ENCODE measurements at places on chromosomes 4 and X.

- no peak for DNase-seq
These were observed 1.1 kb downstream of the NAA10 start for GRCh38 chrX:153933748-153934147.

GRCh38 chrX:68647156-68647957 is at the start of gene STARD8:
TSS of gene STARD8 (plus strand) at chrX:68647666. CDS start at chrX:68647883, 217 bp downstream.
- DNase-seq = no peak

GRCh38 chr4:138805736-138806135 is 209.8 kb upstream of the NOCT start:
- no peak for DNase-seq

GRCh38 chr4:52643785-52644244 is 15.3 kb downstream of the USP46 start:
- no peak for DNase-seq

DNA sequence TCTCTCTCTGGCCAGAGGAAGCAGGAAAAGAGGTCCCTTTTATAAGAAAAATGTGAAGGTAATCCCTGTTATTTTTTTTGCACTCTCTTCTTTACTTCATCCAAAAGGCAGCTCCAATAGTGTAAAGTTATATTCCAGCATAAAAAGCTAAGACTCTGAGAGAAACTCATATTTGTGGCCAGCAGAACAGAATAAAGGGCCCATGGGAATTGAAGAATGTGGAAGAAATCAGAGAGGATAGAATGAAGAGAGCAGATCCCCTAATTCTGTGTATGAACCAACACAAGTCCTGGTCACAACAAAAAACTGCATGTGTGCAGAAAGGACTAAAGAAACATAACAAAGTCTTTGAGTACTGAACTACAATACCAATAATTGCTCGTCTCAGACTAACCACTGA is 22.3 kb downstream of the RPS6KA6 start:
- DNase-seq = no peak

DNA sequence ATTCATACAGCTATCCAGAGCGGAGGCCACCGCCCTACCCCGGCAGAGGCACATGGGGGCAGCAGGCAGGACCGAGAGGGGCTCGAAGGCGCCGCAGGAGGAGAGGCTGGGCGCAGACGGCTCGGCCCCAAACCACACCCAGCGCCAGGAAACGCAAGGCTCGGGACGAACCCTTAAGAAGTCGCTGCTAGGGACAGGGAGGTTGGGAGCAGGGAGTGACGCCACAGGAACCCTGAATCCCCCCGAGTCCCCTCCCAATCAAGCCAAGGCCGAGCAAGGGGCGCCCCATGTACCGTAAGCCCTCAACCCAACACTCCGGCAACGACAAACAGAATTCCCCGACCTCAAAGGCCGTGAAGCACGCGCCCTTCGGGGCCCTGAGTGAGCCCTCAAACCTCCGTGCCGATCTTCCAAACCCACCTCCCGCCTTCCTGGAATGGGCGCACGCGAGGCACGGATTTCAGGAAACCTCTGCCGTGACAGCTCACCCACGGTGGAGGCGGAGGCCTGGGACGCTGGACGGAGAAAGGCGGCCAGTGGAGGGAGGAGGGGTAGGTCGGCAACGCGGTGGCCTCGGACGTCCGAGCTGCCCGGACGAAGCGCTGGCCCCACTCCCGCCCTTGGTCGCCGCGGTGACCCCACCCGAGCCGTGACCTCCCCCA is 1.8 kb downstream of the ZFYVE28 start:
- no peak for DNase-seq

GRCh38 chr4:153296040-153296823 is 48.3 kb upstream of the MND1 start:
- DNase-seq = no peak

GRCh38 chr4:106854569-106855351 is 181.4 kb downstream of the DKK2 start:
- DNase-seq = no peak

GRCh38 chr4:7955393-7955792 is 15.7 kb upstream of the AFAP1 start:
- no peak for DNase-seq

DNA sequence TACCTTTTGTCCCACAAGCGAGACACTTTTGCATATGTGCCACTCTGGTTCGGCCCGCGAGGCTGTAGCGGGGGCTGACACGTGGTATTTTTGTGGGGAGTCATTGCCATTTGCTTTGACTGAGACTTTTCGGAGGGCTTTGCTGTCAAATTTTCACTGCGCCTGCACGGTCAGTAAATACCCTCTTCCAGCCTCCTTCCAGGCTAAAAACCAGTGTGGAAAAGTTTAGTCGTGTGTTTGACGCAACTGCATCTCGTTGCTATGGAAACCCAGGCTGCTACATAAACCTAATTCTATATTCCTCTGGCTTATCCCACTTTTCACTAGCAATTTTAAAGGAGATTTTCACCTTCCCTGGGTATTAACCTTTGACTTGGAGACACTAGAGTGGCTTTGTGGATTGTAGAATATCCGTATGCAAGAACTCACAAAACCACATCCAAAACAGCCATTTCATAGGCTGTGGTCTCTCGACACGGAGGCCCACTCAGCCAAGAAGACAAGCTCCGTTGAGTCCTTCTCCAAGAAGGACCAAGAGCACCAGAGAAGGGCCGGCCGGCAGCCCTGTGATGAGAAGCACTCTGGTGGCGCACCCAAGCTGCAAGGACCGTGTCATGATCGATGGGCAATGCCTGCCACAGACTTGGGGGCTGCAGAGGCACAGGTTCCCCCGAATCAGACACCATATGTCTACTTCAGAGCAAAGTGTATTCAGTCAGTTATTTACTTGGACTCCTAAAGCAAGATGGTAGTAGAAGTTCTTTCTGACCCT is 38.4 kb upstream of the ENPP6 start:
- DNase-seq = no peak

GRCh38 chr4:121551881-121552280 is 144.9 kb downstream of the ANXA5 start:
- no peak for DNase-seq

GRCh38 chr4:19520939-19521520 is 730.7 kb upstream of the SLIT2 start:
- no peak for DNase-seq
